Amniotic stem cell (primary cell): ENCODE measurements at places on chromosomes 4 and X.

- no peak for DNase-seq
Measured at GRCh38 chr4:113560579-113560978, 201.0 kb downstream of the CAMK2D start.

- DNase-seq, result no peak
Measured at GRCh38 chr4:114601304-114602052, 2.9 kb downstream of the UGT8 start.

- DNase-seq, result no peak
Measured at GRCh38 chr4:48409203-48409602, 67.9 kb downstream of the SLAIN2 start.

DNA sequence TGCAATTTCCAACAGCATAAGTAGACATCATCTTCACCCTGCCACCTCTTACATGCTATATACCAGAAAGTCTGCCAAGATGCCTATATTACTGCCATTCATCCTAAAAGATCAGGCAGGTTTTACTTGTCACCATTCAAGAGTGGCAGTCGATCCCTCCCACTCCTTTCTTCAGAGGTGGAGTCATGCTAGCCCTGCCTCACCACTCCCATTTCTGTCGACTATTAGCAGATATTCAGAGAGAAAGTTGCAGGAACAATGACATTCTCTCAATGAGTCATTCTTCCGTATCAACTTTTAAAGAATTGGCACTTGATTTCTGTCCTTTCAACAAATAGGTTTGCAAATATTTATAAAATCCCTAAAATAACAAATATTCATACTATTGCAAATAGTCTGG, 1060.1 kb downstream of the ADGRL3 start:
- DNase-seq, result no peak

- DNase-seq, result no peak
Measured at GRCh38 chr4:54547299-54548097, 110.3 kb upstream of the KIT start.

DNA sequence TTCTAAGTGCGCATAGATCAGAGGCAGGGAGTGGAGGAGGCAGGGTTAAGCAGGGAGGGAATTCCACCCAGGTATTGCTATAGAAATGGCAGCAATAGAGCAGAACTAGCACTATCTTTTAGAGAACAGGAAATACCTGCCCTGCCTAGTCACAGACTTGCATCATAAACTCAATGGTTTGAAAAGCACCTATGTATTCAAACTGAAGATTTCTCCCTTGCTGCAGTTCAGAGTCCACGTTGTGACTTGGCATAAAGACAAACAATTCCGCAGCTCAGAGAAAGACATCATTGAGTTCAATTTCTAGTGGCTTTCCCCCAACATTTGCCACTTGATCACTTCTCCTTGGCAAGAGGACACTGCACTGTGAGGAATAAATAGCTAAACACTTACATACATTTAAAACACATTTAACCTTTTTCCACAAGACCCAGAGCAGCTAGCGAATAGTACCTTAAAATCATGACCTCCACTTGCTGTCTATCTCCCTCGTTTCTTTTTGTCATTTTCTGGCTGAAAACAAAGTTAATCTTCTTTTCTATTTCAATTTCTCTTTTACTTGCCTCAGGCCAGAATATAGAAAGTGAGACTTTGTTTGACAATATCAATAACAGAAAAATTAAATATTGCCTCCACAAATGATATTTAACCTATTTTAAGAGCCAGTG, 42.4 kb downstream of the SLC7A11 start:
- no peak for DNase-seq

- DNase-seq, result no peak
Measured at GRCh38 chr4:1761130-1761689, 31.9 kb upstream of the FGFR3 start.

GRCh38 chr4:92501456-92501855, 197.7 kb downstream of the GRID2 start:
- no peak for DNase-seq

GRCh38 chr4:138555584-138555983, 313.4 kb upstream of the SLC7A11 start:
- no peak for DNase-seq

DNA sequence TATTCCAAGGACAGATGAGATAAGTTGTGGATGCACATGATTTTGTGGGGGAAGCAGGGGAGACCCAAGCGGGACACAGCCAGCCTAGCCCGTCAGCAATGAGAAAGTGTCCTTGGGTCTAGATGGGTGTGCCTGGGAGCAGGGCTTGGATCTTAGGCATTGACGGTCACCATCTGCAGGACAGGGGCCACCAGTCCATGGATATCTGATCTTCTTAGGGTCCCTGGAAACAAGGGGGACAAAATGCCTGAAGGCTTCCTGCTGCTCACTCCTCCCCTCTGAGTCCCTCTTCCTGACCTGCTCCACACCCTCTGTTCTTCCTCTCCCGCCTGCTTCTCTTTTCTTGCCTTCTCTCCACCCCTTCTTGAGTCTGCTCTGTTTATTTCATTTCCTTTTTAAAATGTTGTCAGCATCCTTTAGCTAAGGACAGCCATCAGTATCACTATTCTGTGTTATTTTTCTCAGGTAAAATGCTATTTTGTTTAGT, 298.4 kb downstream of the RAPGEF2 start:
- no peak for DNase-seq

GRCh38 chr4:174516794-174517193, 5.5 kb downstream of the HPGD start:
- no peak for DNase-seq

DNA sequence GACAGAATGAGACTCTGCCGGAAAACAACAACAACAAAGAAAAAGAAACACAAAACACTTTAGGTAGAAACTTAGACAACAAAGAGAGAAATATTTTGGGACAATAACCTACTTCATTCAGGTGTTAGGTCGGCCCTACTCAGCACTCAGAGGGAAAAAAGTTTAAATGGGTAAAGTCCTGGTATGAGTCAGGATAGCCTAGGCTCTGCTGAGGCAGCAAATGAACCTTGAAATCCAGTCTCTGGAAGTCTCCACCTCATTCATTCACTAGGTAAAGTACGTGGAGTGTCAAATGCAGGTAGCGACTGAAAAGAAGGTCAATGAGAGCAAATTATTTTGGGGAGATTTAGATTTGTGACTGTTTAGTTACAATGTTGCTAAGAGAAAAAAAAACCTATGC, 127.4 kb downstream of the FHDC1 start:
- no peak for DNase-seq

GRCh38 chr4:85787133-85787532, 312.2 kb downstream of the ARHGAP24 start:
- no peak for DNase-seq

GRCh38 chrX:120790552-120790951, 85.1 kb downstream of the CT47B1 start:
- no peak for DNase-seq

DNA sequence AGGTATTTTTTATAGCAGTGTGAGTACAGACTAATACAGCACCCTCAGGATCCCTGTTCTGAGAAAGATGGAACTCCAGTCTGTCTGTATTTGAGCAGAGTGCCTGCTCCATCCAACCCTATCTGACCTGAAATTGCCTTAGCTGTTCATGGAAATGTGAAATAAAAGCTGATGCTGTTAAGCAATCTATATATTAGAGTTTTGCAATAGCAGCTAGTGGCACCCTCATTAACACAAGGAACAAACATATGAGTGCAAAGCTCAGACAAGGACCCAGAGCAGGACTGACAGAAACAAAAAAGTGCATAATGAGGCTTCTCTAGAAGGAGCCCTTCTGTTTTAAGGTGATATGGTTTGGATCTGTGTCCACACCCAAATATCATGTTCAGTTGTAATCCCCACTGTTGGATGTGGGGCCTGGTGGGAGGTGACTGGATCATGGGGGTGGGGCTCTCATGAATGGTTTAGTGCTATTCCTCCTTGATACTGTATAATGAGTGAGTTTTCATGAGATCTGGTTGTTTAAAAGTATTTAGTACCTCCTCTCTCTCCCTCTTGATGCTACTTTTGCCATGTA, 272.9 kb upstream of the KLF3 start:
- DNase-seq, result no peak

GRCh38 chr4:53676402-53676871, 85.2 kb upstream of the LNX1 start:
- DNase-seq, result no peak

- DNase-seq, result no peak
Measured at GRCh38 chrX:47078129-47079043, at the start of gene RGN. RGN (plus strand) TSS chrX:47078443; CDS start chrX:47081145, 2,702 bp downstream.

- no peak for DNase-seq
Measured at GRCh38 chrX:41441934-41442823, 5.0 kb upstream of the NYX start.

- no peak for DNase-seq
Measured at GRCh38 chr4:107600436-107600835, 119.6 kb downstream of the PAPSS1 start.

- peak; percentile 61 for DNase-seq
Measured at GRCh38 chr4:128461291-128462102, 173.9 kb upstream of the PGRMC2 start.

DNA sequence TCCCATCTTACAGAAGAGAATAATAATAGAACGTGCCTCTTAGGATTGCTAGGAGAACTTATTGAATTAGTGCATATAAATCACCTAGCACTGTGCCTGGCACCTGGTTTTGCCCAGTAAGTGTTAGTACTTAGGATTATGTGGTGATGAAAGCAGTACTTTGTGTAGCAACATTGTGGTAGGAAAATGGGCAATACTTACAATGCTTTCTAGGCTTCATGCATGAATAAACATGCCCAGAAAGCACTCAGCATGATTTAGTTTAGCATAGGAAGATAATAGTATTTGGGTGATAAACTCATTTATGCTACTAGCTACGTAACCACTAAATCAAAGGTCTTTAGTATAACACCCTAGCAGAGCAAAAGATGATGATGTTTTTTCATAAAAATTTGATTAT, 105.6 kb downstream of the NEUROG2 start:
- no peak for DNase-seq

DNA sequence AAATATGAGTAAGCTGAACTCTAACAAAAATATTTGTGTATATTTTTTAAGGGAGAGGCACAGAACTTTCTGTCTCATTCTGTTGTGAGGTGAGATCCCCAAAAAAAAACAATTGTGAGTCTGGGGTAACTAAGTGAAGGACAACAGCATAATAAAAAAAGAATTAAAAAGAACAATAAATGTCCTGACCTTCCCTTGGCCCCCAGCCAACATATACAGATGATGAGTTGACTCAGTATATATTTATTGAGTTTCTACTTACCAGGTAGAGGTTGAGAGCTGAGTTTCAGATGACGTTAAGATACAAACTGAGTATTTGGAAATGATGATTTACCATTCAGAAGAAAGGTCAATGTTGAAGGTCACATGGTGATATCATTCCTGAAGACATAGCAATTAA, 239.5 kb downstream of the KCNIP4 start:
- no peak for DNase-seq

DNA sequence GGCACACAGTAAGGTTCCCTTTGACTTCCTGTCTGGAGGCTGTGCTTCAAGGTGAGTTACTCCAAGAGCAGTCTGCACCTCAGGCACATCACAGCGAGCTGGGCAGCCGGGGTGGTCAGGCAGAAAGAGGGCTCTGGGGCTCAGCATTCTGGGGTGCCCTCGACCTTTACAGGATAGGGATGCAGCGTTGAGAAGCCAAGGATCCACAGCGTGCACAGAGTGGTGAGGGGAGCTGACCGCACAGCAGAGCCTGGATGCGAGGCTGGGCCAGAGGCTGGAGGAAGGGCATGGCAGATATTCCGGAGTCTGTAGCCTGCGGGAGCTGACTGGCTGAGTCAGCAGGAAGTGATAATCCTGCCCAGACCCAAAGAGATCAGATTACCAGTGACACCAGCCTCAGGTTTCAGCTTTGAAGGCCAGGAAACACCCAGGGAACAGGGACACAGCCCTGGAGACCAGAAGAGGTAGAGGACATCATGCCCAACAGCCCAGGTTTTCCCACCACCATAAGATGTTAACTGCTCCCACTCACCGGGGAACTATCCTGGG, 38.4 kb upstream of the PDLIM3 start:
- DNase-seq, result peak; percentile 33

- no peak for DNase-seq
Measured at GRCh38 chr4:139214039-139214534, 37.1 kb upstream of the ELF2 start.

GRCh38 chrX:3192835-3193234, 151.6 kb downstream of the ARSF start:
- DNase-seq, result no peak
